ENCODE measurements at places on chromosomes 12 and 14. TPM values are rescaled to one million over a fixed set of nuclear protein-coding genes. Genes with fewer than 3 reads are reported as not detected.

GRCh38 chr12:11768233-11768965 is 118.9 kb downstream of the ETV6 start:
- no peak overlapping the region for H3K4me3 ChIP-seq
- DNase-seq = no peak
- no peaks in the 10 kb centered on the region for H3K27me3 ChIP-seq
- H3K4me1 ChIP-seq = peaks cover 59% of the 10 kb centered on the region

GRCh38 chr14:74245292-74245691 is 6.0 kb downstream of the VSX2 start:
- H3K4me1 ChIP-seq = peaks cover 13% of the 10 kb centered on the region
- no peak overlapping the region for H3K27ac ChIP-seq
- DNase-seq = no peak
- H3K4me3 ChIP-seq = no peak overlapping the region

DNA sequence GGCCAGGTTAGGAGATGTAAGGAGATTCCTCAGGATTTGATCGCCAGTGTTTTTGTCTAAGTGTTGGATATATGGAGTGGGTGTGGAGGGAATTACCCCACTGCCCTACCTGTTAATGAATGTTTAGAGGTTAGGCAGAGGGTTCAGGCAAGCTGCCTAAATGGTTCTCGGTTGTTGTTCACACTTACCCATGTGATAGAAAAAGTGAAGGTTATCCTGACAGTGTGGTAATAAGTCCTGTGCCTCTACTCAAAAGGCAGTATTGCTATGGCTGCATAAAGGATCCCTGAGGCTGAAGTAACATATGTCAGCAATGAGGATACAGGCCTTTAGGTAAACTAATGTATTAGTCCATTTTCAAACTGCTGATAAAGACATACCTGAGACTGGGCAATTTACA is 112.0 kb downstream of the GPHN start:
- no peaks in the 10 kb centered on the region for H3K27me3 ChIP-seq
- no peaks in the 10 kb centered on the region for H3K4me1 ChIP-seq
- no peak overlapping the region for H3K4me3 ChIP-seq
- H3K27ac ChIP-seq = no peak overlapping the region
- H3K36me3 ChIP-seq = peaks cover 11% of the 10 kb centered on the region

GRCh38 chr14:52825085-52825484 is 33.7 kb upstream of the GNPNAT1 start:
- peaks cover 9% of the 10 kb centered on the region for H3K27me3 ChIP-seq
- no peak overlapping the region for H3K4me3 ChIP-seq
- H3K27ac ChIP-seq = no peak overlapping the region
- DNase-seq = no peak
- peaks cover 1% of the 10 kb centered on the region for H3K4me1 ChIP-seq

GRCh38 chr14:29461101-29461500 is 466.5 kb downstream of the PRKD1 start:
- no peak overlapping the region for H3K27ac ChIP-seq
- no peaks in the 10 kb centered on the region for H3K36me3 ChIP-seq
- H3K27me3 ChIP-seq = no peaks in the 10 kb centered on the region
- no peak overlapping the region for H3K4me3 ChIP-seq
- H3K4me1 ChIP-seq = no peaks in the 10 kb centered on the region
- no peak for DNase-seq

The SYNE3 gene
- 91.5 TPM for total RNA-seq

The ARHGAP9 gene
- total RNA-seq = 243 TPM

The ARG2 gene
- total RNA-seq = 1.6 TPM
